Thymus (tissue), 14 donors: ENCODE measurements at places on chromosomes 16 and 17.

DNA sequence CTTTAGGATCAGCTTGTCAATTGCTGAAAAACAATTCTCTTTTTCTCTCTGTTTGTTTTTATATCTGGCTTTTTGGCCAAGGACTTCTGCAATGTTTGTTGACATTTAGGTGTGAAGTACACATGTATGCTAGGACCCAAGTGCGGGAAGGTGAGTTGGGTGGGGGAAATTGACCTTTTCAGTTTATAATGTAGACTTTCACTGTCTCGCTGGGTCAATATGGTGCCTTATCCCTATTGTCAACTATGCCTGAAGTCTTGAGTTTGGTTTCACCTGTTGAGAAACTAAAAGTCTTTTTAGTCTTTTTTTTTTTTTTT, 9.5 kb downstream of the WWP2 start:
- no peak for DNase-seq

GRCh38 chr17:13822700-13823099, 221.0 kb upstream of the HS3ST3A1 start:
- DNase-seq = no peak

GRCh38 chr17:73262676-73263642, 1.3 kb upstream of the CPSF4L start:
- DNase-seq = no peak

DNA sequence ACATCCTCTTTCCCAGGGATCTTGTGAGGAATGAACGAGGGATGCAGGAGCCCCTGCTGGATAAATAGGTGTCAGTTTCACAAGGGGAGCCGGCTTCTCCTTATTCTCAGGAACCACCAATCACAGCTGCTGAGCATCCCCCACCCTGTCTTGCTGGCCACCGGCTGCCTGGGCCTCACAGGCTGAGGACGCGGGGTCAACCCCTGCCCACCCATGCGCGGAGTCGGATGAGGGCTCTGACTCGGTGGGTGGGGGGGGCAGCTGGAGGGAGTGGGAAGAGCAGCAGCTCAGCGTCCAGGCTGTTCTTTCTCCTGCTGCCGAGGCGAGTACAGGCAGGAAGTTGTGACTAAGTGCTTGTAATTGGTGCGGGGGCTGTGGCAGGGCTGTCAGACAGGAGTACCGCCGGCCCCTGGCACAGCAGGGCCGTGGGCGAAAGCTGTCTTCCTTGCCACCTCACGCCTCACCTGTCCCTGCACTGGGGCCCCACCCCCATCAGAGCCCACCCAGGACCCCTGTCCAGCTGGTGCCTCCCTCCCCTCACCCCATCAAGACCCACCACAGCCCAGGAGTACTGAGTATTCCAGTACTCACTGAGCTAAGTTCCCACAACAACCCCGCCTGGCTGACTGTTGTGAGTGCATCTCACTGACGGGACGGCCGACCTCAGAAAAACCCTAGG, 11.0 kb upstream of the DPEP1 start:
- DNase-seq = no peak

- DNase-seq = no peak
Observed at GRCh38 chr16:73204359-73205152, 156.6 kb upstream of the ZFHX3 start.

GRCh38 chr17:48505788-48506187, 25.0 kb downstream of the HOXB1 start:
- no peak for DNase-seq

GRCh38 chr17:34291721-34292348, 6.3 kb downstream of the CCL11 start:
- DNase-seq = no peak
